HEK293T (cell line): ENCODE measurements at places on chromosomes 13 and 19.
A peak's percentile ranks its signal among the peaks of the same experiment; 100 is the strongest.

- no peak for DNase-seq
Observed at GRCh38 chr13:107076801-107077200, 508.9 kb upstream of the ARGLU1 start.

- no peak for DNase-seq
Observed at GRCh38 chr19:4988770-4989251, 19.9 kb downstream of the KDM4B start.

DNA sequence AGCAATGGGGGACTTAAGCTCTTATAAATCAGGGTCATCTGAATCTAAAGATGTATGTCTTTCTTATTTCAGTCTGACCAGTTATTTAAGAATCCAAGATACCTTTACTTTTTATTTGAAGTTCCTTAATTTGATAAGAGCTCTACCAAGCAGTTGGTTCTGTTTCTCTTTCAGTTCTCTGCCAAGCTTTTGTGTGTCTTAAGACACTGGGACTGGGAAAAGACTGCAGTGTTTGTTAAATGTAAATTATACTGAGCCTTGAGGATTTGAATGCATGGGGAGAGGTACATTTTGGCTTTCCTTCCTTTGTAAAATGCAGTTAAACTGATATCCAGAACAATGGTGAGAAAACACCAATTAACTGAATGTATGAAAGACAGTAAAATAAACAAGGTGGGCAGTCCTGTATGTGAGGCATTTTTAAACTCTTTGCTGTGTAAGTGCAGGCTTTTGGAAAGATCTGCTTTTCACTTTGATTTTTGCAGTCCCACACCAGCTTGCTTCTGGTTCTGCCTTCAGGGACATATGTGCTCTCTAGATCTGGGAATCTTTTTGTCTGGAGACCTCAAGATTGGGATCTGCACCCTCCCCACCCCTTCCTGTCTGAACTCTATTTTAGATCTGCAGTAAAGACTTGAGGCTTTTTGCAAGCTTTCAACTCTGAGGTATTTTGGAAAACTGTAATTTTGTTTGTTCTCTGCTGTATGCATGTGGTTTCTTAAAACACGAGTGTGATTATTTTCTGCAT, 77.6 kb downstream of the LRCH1 start:
- no peak for DNase-seq

GRCh38 chr19:33171916-33172359, 22.2 kb upstream of the LRP3 start:
- no peak for DNase-seq

GRCh38 chr19:8221161-8221560, 12.0 kb downstream of the CERS4 start:
- no peak for DNase-seq

GRCh38 chr19:55673465-55673864, 1.6 kb upstream of the EPN1 start:
- no peak for DNase-seq

DNA sequence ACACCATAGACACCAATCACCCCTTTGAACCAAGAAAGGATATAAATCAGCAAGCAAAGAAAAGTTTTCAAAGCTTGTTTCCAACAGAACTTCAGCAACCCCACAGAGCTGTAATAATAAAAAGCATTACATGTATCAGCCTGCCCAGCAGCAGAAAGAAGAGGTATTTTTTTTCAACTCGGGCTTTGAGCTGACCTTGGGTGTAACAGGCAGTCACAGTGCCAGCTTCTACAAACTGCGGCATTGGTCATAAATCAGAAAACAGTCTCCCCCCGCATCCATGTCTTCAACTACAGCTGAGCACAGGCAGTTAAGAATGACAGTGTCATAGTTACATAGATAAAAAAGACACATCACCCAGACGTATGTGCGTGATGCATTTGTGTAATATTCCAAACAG, 671.0 kb upstream of the SLITRK1 start:
- DNase-seq, result peak; percentile 41

GRCh38 chr19:35545855-35546381, 492 bp downstream of the TMEM147 start:
- DNase-seq, result peak; percentile 50

DNA sequence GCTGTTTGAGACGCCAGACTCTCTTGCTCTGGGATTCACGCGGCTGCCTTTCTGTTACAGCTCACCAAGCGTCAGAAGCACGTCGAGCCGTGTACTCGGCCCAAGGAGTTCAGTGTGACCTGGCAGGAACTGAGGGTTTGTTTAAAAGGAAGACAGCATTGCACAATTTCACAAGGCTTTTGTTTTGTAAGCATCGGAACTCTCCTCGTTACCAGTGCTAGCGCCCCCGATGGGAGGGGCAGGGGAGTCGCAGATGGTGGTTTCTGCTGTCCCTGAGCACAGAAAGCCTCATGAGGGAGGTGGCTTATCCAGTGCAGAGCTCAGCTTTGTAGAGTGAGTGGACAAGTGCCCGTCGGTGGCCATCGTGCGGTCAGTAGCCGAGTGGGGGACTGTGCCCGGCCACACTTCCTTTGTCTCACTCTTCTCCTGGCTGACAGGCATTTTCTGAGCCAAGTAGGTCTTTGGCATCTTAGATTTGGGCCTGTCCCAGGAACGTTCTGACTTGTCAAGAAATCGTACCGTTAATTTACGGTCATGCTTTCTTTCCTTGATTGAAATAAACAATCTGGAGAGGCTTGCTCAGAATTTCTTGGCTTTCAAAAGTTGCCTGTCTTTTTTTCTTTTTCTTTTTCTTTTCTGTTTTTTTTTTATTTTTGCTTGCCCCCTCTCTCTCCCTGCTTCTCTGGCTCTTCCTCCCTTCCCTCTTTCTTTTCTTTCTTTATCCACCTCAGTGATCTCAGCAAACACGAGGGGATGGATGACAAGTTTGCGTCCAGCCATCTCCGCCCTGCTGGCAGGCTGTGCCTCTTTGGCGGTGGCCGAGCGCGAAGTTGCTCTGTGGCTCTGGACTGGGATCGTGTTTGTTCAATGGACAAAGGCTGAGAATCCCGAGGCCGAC, 7.7 kb downstream of the KDM4B start:
- peak; percentile 66 for DNase-seq

- DNase-seq, result no peak
Observed at GRCh38 chr13:84570831-84571230, 688.6 kb upstream of the SLITRK1 start.

DNA sequence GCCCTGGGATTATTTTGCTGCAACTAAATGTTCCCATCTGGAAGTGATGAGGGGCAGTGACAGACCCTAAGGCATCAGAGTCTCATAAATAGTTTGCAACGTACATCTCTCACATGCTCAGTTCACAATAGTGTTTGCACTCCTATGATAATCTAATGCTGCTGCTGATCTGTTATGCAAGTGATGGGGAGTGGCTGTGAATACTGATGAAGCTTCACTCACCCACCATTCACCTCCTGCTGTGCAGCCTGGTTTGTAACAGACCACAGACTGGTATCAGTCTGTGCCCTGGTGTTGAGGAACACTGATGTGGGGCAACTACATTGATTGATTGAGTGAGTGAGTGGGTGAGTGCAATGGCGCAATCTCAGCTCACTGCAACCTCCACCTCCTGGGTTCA, 54.9 kb downstream of the ZNF726 start:
- no peak for DNase-seq

- no peak for DNase-seq
Observed at GRCh38 chr13:109211616-109212015, 574.8 kb downstream of the IRS2 start.

DNA sequence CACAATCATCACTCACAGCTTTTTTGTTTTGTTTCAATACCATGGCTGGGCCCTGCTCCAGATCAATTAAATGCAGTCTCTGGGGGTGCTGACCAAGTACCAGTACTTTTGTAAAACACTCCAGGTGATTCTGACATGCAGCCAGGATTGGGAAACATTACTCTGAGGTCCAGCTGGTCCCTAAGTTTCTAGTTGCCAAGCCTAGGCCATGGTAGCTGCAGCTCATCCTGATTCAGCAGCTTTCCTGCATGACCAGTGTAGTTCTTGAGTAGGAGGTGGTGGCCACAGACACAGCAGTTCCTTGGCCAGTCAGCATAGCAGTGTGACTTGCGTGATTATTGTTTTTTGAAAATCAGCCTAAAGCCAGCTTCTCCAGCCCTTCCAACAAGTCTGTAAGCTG, 859.1 kb downstream of the DIAPH3 start:
- DNase-seq, result no peak

DNA sequence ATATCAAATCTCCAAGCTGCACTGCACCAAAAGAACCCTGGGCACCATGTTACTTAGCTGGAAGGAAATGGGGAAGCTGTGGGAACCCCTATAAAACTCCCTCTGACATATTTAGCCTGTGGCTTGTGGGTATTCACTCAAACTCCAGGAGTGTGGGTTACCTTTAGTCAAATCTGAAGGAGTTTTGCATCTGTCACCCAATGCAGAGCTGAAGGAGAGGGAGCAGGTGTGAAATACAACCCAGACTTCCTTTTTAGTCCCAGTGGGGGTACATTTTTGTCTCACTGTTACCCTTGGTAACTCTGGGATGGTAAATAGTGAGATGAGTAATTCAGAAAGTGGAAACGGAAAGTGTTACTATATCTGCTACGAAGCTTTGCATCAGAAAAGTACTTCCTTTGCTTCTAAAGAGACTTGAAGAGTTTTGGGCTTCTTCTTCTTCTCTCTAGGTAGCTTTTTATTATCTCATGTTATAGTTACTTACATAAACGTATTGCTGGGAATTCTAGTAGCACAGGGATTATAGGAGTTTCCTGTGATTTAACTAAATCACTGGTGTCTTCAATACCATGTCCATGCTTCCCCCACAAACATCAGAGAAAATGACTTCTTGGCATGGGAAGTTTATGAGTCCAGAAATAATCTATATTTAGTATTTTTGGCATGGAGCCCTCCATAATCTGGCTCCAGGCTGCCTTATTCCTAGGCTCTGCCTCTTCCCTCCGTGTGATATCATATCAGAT, 105.9 kb downstream of the AKAP11 start:
- no peak for DNase-seq

- peak; percentile 32 for DNase-seq
Observed at GRCh38 chr19:570937-571565, 1.3 kb upstream of the BSG start.

DNA sequence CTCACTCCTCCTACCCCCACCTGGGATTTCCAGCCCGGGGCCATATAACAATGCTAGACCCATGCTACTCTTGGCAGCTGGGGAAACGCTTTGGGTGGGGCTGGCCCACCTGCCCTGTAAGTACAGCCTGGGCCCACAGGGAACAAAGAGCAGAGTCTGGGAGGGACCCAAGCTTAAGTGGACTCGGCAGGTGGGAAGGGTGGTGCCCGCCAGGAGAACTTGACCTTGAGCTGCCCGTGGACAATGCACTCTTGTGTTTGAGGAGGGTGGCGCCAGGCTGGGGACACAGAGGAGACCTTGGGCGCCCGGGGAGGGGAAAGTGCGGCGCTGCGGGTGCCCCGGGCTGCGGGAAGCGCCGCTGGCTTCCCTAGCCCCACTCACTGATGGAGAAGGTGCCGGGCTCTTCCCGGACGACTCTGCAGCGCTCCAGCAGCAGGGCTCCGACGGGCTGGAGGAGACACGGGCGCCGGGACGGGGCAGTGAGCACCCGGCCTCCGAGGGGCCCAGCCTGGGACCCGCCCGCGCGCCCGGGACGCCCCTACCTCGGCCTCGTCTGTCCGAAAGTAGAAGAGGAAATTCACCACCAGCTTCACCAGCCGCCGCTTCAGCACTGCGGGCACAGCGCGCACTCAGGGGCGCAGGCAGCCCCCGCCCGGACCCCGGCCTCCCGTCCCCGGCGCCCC, 607 bp downstream of the PLEKHJ1 start:
- no peak for DNase-seq

DNA sequence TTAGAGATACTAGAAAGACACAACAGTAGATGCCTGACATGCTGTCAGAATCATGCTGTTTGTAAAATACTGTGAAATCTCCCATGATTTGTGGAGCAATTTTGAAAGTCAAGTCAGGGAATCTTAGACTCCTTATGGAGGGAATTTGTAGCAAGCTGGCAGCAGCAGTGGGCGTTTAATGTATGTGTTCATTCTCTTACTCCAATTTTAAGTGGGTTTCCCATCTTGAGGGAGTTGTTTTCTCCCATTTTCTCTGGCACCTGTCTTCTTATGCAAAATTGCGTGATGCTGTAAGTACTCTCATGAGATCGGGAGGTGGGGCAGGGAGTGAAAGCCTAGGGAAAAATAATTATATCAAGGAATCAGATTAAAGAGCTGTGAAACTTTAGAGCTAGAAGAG, 16.0 kb upstream of the GTF2F2 start:
- no peak for DNase-seq

DNA sequence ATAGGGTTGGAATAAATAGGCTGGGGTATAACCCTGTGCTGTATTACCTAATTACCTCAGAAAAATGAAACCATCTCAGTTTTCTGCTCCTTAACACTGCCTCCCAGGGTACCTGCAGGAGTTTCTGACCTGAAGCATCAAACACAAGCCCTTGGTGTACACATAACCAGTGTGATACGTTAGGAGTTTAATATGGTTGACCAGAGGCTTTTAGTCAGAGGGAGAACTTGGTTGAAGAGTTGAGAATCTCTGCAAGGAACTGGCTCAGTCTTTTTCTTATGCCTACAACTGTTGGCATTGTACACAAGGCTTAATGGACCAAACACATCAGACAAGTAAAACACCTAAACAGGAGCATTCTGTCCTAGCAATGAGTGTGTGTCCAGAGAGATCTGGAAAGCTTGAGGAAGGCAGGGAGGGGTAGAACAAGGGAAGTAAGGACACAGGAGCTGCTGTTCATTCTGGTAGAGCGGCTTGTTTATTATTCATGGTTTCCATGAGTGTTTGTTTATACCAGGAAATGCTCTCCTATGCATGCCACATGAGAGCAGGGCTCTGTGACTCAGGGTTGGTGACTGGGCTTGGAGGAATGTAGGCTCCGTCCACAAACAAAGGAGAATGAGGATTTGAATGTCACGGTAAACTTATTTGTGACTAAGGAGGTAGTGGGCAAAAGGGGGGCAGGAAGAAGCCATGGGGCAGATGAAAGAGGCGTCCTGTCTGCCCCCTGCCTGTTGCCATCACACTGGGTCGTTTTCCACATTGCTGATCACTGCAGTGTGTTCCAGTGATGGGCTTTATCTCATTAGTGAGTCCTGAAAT, 11.9 kb upstream of the SPATA13 start:
- no peak for DNase-seq

DNA sequence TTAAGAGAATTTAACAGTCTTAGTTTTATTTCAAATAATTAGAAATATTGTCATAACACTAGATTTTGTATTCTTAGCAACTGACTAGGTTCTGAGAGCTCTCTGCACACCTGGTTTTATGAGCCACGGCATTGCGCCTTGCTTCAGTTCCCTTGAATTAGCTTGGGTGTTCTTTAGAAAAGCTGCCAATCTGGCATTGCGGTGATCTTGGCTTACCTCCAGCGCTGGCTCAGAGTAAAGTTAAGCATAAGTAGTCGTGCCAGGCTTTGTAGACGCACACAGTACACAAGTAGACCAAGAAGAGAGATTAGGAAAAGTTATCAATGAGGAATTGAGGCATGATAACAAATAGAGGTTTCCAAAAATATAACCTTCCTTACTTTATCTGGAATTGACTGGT, 45.7 kb downstream of the TPP2 start:
- no peak for DNase-seq

- no peak for DNase-seq
Observed at GRCh38 chr13:40340368-40341095, 325.9 kb downstream of the FOXO1 start.

- DNase-seq, result no peak
Observed at GRCh38 chr13:102039264-102039663, 362.6 kb downstream of the FGF14 start.
